ENCODE measurements at places on chromosomes 1 and 21.
A peak's percentile ranks its signal among the peaks of the same experiment; 100 is the strongest.

- peak; percentile 70 for DNase-seq
These were observed 38.6 kb downstream of the C21orf91 start for GRCh38 chr21:17780539-17780938.

DNA sequence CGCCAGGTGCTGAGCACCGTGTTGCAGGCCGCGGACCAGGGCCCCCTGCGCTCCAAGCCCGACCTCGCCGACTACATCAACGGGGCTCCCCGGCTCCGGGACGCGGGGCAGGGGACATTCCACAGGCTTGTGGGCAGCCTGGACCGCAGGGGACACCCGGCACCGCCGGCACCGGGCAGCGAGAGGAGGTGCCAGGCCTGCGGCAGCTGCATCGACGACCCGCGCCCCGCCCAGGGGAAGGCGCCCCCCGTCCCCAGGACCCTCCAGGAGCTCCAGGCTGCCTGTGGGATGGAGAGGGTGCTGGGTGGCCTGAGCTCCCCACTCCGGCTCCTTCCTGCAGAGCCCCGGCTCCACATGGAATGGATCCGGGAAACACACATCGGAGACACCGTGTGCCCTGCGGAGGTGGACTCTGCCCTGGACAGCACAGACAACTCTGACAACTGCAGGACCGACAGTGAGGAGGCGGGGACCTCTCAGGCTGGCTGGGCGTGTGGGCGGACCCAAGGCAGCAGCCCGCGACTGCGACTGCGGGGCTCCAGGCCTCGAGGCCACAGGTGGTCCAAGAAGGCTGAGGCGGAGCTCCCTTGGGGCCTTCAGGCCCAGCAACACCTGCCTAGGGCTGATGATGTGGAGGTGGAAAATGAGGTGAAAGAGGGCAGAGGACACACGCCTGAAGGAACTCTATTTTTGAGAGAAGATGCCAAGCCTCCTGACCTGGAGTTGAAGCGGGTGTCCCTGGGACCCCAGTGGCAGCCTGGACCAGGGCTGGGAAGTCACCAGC, 22.8 kb downstream of the KIAA1614 start:
- DNase-seq = no peak

DNA sequence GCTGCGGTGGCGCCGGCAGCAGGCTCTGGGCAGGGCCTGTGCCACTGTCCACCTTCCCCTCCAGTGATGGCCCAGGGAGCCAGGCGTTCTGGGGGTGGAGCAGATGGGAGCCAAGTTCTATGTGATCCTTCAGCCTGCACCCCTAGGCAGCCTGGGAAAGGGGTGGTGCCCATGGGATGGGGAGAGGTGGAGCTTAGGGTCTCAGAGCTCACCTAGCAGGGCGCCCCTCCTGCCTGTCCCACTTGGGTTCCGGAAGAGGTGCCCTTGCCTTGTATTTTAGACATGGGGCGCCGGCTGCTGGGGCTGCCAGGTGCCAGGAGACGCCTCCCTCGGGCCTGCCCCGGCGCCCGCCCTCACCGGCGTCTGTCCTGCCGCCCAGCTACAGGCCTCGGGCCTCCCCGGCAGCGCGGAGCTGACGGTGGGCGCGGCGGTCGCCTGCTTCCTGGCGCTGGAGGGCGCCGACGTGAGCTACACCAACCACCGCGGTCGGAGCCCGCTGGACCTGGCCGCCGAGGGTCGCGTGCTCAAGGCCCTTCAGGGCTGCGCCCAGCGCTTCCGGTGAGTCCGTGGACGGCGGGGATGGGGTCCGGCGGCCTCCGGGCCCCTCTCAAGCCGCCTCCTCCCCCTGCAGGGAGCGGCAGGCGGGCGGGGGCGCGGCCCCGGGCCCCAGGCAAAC, 3.1 kb upstream of the MMP23B start:
- DNase-seq = peak; percentile 68

GRCh38 chr1:53608676-53609075, 130.3 kb downstream of the GLIS1 start:
- DNase-seq = no peak

DNA sequence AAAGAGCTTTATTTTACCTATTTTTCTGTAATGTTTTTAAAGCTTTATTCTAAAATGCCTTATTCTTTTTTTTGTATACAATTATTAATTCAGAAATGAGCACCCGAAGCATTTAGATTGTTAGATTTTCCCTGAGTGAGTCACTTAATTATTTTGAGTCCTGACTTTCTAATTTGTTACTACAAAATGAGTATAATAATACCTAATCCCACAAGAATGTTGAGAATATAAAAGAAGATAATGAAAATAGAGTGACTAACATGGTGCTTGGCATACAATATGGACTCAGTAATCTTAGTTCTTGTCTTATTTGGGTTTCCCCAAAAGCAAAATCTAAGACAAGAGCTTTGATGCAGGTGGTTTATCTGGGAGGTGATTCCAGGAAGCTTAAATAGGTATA, 142.2 kb downstream of the LHX8 start:
- DNase-seq = no peak

DNA sequence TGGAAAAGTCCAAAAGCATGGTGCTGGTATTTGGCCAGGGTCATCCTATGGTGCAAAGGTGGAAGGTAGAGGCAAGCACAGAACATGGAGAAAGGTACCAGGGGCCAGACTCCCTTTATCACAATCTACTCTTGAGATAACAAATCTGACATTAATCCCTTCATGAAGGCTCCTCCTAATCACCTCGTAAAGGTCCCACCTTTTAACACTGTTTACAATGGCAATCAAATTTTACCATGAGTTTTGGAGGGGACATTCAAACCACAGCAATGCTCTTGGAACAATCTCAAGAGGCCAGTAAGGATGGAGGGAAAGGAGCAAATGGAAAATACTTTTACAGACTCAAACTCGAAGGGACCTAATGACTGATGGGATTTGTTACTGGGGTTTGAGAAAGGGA, 6.1 kb downstream of the PTPN14 start:
- DNase-seq = no peak

- peak; percentile 71 for DNase-seq
These were observed 129.2 kb downstream of the RGS21 start for GRCh38 chr1:192445839-192446489.

DNA sequence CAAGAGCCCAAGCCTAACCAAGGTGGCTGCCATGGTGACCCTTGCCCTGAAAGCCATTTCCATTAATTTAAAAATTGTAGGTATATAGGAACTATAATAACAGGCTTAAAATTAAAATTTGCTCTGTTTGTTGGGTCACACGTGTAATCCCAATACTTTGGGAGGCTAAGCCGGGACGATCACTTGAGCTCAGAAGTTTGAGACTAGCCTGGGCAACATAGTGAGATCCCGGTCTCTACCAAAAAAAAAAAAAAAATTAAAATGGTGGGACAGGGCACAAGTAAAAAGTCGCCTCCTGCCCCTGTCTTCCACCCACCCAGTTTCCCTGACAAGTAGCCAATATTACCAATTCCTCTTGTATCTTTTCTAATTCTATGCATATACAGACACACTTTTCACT, 6.6 kb downstream of the CAPZA1 start:
- DNase-seq = no peak

DNA sequence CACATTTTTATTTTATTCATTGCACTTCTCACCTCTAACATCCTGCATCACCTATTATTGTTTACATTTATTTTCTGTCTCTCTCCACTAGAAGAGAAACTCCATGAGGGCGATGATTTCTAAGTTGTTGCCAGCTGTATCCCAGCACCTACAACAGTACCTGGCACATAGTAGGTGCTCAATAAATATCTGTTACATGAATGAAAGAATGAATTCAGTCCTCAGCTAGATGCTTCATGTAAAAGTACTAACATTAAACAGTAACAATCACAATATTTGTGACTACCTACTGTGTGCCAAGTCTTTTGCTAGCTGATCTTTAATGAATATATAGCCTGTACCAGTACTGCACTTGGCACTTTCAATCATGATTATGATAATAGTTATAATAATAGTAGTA, 3.0 kb downstream of the TAS1R2 start:
- DNase-seq = no peak

GRCh38 chr1:90155721-90156487, 161.0 kb downstream of the ZNF326 start:
- DNase-seq = no peak

GRCh38 chr1:35640380-35641232, 720 bp downstream of the PSMB2 start:
- peak; percentile 8 for DNase-seq

- DNase-seq = no peak
These were observed 449.2 kb downstream of the CAMTA1 start for GRCh38 chr1:7234471-7234755.

DNA sequence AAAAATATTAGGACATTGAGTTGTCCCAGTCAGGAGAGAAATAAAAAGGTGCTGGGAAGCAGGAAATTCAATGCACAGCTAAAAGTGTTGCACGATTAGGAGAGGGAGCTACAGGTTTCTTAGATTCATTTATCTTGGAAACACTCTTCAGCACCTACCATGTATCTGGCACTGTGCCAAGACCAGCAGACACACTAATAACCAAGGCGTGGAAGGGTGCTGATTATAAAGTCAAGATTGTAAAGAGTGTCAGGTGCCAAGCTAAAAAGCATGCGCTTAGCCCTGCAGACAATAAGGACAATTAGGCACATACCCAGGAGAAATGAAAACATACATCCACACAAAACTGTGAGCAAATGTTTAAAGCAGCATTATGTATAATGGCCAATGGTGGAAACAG, 129.9 kb downstream of the DSCAM start:
- no peak for DNase-seq

DNA sequence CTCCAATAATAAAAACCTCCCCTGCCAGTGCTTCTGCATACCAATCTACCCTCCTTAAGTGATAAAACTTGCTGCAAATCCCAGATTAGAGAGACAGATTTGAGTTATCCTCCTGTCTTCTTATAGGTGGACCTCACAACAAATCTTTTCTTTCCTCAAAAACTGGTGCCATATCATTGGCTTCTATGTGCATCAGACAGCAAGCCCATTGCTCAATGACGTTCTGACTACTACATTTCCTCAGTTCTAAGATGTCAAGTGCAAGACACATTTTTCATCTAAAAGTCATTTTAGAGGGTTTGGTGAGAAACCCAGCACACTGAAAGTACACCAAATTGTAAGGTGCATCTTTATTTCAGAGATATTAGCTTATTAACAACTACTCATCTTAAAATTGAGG, 107.8 kb upstream of the VAV3 start:
- no peak for DNase-seq

DNA sequence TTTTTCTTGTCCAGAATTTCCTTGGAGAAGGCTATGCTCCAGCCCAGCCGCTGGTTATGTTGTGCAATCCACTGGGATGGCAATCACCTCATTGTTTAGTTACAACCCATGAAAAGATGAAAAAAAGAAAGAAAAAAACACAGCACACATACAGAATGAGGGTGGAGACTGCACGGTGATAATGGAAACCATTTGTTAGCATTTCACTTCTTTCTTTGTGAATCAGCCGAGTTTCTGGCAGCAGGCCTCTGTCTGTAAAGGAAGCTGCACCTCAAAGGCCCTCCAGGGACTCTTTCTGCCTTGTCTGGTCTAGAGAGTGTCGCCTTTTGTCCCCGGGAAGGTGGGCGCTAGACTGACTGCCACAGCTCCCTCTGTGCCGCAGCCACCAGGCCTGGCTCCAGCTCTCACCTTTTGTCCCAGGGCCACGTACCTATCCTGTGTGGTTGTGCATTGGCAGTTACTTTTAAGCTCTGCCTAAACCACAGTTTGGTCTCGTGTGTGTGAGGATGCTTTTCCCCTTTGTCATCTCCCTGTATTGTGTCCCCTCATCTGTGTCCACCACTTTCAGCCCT, 35.6 kb downstream of the NGF start:
- DNase-seq = no peak

GRCh38 chr1:244181867-244182266, 130.8 kb downstream of the ZBTB18 start:
- DNase-seq = no peak

- no peak for DNase-seq
These were observed 71.3 kb upstream of the CNTN2 start for GRCh38 chr1:204971517-204972336.

- no peak for DNase-seq
These were observed 132.5 kb upstream of the CACHD1 start for GRCh38 chr1:64337475-64337874.

DNA sequence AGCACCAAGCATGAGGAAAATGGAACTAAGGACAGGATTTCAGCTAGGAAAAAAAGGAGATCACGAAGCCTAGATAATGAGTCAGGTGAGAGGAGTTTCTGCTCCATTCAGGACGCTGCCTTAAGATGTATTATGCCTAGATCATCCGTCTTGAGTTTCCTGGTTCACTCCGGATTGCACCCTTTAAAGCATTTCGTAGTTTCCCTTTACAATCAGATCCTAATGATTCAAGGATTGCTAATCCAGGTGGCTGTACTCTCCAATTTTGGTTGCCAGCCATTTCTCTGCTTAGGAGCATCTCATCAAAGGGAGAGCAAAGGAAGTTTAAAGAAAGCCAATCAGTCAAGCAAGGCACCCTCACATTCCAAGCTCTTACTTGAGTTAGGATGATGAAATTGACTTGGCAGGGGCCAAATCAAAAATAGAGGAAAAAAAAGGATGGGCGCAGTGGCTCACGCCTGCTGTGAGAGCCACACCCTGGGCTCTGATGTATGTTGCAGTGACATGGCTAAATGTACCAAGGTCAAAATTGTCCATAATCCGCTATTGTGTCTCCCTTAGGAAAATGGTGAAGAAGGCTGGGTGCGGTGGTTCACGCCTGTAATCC, 156.9 kb upstream of the SOD1 start:
- DNase-seq = no peak

GRCh38 chr1:211531194-211532087, 39.5 kb upstream of the RD3 start:
- no peak for DNase-seq

DNA sequence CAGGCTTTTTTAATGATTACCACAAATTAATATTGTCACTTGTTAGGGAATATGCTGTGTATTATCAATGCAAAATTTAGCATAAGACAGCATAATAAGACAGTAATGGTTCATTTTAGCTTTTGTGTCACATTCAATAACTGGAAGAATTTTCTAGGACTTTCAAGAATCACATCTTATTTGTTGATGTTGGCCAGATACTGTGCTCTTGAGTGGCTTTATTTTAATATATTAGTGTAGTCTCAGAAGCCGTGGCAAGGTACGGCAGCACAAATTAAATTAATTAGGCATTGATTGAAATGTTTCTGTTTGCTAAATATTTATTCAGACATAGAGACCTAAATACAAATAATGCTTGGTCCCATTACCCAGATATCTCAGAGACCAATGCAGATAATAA, 10.4 kb downstream of the IFI44L start:
- no peak for DNase-seq

DNA sequence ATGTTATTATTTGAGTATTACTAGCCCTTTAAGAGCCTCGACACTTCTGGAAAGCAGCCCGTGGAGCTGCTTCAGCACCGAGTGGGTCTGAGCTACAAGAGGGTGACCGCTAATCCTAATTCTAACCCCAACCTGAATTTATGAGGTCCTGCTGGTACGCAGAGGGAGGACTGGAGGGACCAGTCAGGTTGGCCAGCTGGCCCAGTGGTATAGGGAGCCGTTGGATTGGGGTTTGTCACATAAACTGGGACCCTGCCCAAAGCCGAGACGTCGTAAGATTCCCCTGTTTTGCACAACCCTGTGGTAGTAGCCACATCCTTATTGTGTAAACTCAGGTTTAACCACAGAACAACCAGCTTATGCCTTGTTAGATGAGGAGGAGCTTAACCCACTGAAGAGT, 60.8 kb upstream of the F3 start:
- no peak for DNase-seq

- DNase-seq = no peak
These were observed 302.3 kb upstream of the NRIP1 start for GRCh38 chr21:15367061-15367626.

GRCh38 chr21:43373362-43374227, 53.3 kb downstream of the SIK1 start:
- DNase-seq = no peak

Measured in activated CD8-positive, alpha-beta T cell treated with anti-CD3 and anti-CD28 coated beads for 36 hours (primary cell).